ENCODE measurements at places on chromosomes 5 and 9.

DNA sequence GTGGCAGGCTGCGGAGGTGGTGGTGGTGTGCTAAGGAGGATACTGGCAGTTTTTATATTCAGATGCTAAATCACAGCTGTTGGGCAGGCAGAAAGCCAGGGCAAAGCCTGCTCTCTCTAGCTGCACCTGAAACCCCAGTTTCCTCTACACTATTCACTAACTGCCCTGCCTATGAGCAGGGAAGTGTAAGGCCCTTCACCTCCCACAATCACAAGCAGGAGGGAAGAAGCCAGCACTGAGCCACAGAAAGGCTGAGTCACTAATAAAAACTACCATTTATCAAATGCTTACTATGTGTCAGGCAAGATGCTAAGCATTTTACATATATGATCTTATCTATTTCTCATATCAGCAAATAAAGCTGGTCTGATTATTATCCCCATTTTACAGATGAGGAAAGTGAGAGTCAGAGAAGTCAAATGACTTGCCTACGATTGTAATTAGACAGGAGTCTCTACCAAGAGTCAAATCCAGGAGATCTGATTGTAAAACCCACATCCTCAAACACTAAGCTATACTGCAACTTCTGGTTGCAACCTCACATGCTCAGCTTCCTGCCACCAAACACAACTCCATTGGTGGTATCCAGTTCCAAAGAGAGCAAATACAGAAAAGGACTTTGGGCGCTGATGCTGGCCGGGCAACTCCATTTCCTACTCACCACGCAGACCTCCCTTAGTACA lies 17.7 kb upstream of the IL6ST start:
- DNase-seq = no peak

- no peak for DNase-seq
These were observed 339.7 kb upstream of the POU5F2 start for GRCh38 chr5:94081088-94081487.

DNA sequence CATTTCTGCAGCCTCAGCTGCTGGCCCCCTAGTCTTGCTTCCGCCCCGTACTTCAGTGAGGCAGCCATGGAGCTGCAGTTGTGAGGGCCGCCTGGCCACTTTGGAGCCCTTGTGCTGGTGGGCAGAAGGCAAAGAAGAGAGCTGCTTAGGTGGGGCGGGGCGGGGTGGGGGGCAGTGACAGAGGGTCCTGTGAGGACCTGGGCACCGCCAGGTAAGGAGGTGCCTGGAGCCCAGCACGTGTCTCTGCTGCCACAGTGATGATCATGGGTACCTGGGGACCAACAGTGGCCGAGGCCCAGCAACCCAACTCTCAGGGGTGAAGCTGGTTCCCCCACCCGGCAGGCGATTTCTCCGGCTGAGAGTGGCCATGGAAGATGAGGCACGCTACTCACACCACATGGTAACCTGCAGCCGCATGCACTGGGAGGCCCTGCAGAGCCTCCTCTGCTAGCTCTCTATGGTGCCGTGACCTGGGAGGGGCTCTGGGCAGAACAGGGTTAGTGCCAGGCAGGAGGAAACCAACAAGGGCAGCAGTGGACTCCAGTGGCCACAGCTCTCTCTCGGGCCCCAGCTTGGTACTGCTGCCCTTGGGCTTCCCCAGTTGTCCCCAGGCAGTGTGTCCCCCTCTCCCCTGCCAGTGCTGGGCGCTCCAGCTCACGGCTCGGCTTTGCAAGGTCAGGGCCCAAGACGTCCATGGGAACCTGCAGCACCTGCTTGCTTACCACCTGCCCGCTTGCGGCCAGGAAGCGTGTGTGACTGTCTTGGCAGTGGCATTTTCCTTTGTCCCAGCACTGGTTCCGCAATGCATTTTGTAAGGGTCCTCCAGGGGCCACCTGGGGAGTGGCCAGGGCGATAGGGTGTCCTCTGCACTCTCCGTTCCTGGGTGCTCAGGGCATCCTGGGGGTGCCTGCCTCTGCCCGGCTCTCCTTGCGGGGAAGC lies 24.0 kb downstream of the NDUFS6 start:
- DNase-seq = no peak

- no peak for DNase-seq
These were observed 362.9 kb downstream of the ARRDC3 start for GRCh38 chr5:91020065-91020800.

DNA sequence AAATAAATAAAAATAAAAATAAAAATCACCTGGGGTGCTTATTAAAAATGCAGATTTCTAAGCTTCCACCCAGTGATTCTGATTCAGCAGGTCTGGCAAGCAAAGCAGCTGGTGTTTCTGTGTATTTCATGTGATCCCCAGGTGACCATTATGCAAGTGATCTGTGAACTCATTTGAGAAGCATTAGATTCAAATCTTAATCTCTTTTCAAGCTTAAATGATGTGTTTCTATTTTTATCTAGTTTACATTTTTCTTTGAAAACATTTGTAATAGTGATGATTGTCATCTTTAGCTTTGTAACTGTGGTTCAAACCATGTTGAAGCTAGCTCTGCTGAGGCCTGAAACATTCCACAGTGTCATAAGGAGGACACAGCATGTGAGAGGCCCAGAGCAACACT lies 804.8 kb upstream of the ZNF608 start:
- DNase-seq = no peak

DNA sequence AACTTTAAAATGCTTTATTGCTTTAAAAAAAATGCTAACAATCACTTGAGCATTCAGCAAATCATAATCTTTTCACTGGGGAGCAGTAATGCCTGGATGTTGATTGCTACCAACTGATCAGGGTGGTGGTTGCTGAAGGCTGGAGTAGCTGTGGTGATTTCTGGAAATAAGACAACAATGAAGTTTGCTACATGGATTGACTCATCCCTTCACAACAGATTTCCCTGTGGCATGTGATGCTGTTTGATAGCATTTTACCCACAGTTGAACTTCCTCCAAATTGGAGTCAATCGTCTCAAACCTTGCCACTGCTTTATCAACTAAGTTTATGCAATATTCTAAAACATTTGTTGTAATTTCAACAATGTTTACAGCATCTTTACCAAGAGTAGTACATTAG lies 83.3 kb downstream of the MLLT3 start:
- DNase-seq = no peak

GRCh38 chr5:126613941-126614592 lies 13.3 kb downstream of the PHAX start:
- DNase-seq = no peak

DNA sequence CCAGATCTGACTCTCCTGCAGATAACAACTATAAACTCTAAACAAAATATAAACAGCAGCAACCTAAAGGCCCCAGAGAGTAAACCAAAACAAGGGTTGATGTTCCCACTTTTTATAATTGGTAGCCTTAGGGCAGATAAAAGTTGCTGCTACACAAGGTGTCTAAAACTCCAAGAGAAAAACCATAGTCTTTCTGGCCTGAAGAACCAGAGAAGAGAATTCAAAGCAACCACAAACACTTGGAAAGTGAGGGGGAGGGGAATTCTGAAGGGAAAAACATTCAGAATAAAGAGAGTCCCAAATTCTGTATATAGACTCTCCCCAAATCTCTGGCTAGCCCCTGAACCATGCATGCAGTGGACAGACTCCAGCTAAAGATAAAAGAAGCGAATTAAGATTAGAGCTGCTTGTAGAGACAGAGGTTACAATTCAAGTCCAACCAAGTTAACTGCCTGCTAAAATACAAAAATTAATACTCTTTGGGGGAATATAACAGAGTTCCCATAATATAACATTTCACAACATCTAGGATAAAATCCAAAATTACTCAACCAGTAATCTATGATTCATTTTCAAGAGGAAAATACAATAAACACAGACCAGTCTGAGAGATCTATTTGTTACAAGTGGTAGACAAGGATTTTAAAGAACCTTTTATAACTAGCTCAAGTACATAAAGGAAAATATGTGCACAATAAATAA lies 37.5 kb upstream of the RGMB start:
- no peak for DNase-seq

GRCh38 chr5:128870373-128870772 lies 94.9 kb upstream of the SLC27A6 start:
- DNase-seq = no peak

- DNase-seq = no peak
These were observed 75.9 kb downstream of the DAP start for GRCh38 chr5:10685115-10685521.

DNA sequence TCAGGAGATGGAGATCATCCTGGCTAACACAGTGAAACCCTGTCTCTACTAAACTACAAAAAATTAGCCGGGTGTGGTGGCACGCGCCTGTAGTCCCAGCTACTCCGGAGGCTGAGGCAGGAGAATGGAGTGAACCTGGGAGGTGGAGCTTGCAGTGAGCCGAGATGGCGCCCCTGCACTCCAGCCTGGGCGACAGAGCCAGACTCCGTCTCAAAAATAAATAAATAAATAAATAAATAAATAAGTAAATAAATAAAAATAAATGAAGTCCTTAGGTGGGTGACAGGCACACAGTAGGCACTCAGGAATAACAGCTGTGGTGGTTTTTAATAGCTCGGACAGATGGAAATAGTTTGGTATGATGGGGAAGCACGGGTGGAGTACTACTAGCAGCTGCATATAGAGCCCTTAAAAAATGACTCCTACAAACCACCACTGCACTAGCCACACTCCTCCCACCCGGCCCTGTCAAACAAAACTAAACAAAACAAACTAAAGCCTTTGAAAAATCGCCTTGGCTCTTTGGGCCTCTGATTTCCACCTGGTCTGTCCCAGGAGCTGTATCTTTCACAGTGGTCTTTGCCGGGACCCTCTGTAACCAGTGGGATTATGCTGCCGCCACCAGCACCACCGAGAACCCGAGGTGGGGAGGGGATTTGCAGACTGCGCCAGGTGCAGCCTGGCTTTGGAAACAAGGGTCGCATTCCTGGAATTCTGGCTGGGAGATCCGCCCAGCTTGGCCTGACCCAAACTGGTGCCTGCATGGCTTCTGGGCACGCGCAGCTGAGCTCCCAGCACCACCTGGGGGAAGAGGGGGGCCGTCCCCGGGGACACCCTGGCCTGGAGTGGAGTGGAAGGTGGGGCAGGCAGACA lies 5.1 kb upstream of the WDR5 start:
- peak; percentile 13 for DNase-seq

- no peak for DNase-seq
These were observed 5.8 kb downstream of the OCLN start for GRCh38 chr5:69498384-69498783.

GRCh38 chr9:101119206-101119819 lies 90.8 kb downstream of the PLPPR1 start:
- peak; percentile 65 for DNase-seq

- DNase-seq = no peak
These were observed 7.0 kb downstream of the HEMGN start for GRCh38 chr9:97930972-97931371.

DNA sequence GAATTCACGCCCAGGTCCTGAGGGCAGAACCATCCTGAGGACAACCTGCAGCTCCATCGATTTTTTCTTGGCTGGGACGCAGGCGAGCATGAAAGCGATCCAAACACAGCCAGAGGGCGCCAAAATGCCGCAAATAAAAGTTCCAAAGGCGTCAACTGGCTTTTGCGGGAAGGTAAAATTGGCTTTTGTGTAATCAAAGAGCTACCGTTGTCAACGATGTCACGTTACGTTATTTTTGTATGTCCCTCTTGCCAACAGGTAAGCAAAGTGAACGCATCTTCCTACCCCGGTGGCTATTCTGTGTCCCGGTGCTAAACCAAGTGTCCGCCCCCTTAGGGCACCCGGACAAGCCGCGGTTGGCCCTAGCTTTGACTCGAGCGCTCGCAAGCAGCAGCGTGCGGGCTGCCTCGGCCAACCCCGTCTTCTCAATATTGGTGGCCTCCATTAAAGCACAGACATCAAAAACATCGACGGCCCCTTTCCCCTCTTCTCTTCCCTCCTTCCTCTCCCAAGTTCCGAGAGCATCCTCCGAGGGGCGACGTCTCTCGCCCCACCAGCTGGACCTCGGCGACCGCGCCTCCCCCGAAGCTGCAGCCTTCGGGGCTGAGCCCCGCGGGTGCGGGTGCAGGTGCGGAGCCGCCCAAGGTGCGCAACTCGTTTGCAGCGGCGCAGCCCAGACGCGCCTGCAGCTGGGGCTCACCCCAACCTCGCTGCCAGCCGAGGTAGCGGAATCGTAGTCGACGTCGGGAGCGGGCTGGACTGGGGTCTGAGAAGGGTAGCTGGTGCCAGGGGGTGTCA lies 1.1 kb upstream of the BASP1 start:
- peak; percentile 95 for DNase-seq

GRCh38 chr5:38448568-38449350 lies 107.7 kb downstream of the LIFR start:
- DNase-seq = no peak

All from retina (tissue), 1 donor.